ENCODE measurements at places on chromosomes 7 and 10.

DNA sequence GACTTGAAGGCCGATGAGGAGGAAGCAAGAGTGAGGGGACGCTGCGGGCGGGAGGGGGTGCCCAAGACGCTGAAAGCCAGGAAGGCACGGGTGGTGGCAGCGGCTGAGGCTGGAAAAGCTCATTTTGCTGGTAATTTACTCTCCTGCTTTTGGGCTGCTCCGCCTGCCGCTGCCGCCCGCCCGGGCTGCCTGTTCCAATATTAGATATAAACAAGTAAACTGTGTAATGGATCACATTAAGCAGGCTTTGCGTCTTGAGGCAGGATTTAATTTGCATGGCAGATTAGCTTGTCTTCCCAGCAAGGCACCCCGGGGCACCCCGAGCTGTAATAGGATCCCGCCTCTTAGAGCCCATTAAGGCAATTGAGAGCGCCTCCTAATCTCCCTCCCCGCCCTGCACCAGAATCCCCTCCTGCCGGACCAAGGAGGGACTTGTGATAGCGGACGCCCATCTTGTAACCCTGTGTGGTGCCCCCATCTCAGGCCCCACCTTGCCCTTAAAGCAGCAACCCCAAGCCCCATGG lies 46.1 kb upstream of the SLF2 start:
- DNase-seq = no peak

GRCh38 chr7:71824006-71824760 lies 588.0 kb downstream of the CALN1 start:
- no peak for DNase-seq

DNA sequence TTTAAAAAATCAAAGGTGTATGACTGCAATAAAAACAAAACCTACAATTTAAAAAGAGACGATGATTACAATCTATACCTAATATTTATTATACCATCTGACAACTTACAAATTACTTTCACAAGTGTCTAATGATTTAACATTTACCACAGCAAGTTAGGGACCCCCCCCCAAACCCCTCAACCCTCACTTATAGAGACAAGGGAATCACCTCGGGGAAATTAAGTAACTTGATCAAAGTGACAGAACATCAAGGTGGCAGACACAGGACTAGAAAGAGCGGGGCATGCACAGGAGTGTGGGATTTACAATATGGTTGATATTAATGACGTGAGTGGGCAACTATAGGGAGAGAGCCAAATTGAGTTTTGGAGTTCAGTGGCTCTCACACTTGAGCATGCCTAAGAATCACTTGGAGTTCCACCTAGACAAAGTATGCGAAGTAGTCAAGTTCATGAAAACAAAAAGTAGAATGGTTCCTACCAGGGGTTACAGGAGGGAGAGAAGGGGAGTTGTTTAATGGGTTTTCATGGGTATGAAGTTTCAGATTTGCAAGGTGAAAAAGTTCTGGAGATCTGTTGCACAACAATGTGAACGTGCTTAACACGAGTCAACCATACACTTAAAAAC lies 43.4 kb downstream of the SGMS1 start:
- DNase-seq = no peak

DNA sequence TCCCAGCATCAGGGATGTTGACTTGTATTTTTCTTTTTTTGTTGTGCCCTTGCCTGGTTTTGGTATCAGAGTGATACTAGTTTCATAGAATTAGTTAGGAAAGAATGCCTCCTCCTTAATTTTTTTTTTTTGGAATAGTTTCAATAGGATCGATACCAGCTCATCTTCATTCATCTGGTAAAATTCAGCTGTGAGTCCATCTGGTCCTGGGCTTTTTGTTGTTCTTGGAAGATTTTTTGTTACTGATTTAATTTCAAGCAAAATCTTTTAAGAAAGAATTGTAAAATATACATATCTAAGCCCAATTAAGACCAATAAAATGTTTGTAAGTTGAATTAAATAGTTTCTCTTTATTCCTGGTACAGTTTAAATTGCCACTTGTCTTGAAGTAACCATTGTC lies 1159.5 kb downstream of the CNTNAP2 start:
- no peak for DNase-seq

Data from tibial nerve (tissue), 4 donors.